ENCODE measurements at places on chromosomes 4 and X.

- DNase-seq: no peak
Measured at GRCh38 chr4:94701631-94702300, 56.0 kb upstream of the BMPR1B start.

DNA sequence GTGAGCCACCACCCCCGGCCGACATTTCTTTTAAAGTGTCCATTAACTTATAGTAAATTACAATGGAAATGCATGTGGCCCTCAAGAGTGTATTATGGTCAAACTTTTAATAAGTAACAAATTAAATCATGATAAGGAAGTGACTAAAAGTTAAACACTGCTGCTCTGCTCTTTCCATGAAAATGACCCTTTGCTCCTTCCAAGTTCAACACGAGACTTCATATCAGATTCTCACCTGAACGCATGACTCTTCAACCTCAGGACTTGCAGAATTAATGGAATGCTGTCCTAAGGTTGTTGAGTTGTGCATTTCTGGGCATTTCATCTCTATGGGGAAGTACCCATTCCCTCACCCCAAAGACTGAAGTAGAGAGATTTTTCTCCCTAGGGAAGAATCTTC, 27.1 kb downstream of the AWAT2 start:
- DNase-seq: no peak

GRCh38 chr4:41140410-41140809, 73.9 kb downstream of the APBB2 start:
- DNase-seq: no peak

GRCh38 chrX:81367291-81367690, 165.4 kb downstream of the SH3BGRL start:
- DNase-seq: no peak

DNA sequence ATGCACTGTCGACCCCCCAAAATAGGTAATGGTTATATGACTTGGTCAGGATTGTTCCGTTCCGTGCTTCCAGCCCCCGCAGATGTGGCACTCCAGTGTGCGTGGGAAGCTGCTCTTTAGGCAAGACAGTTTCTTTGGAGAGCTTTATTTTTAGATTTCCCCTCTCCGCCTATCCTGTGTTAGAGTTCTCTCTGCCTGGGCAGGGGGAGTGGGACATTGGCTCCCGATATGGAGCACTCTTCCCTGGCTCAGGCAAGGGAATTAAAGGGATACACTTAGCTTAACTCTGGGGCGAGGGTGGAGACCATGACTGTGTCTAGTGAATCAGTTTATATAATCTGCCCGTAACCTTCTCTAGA, 36.0 kb downstream of the DLG3 start:
- no peak for DNase-seq

DNA sequence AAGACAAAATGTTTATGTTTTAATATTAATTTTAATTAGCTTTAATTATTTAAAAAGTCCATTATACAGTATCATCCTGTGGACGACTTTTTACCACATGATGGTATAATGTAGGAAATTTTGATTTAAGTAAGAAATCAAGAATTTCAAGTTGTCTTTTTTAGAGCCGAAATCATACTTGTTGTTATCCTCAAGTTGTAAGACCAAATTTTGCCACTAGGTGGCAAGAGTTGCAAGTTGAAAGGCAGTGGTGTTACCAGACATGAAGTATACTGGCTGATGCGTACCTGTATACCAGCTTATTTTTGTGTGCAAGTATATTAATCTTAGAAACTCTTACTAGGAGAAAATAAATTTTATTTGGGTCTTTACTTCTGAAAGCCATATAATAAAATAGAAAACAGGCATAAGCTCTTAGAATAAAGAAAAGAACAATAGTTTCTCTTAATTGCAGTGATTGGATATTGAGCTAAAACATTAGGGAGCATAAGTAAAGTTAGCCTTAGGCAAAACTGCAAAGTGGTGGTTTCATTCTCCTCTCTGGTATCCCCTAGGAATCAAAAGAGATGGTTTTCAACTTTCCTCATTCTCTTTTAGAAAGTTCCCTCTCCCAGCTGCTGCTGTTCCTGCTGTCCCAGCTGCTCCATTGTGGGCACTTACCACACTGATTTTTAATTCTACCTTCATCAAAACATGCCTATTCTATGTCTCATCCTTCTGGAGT, 118.0 kb upstream of the WDFY3 start:
- no peak for DNase-seq

GRCh38 chr4:28948501-28948900, 1771.7 kb upstream of the PCDH7 start:
- DNase-seq: no peak

GRCh38 chrX:964831-965416, 247.5 kb downstream of the CRLF2 start:
- no peak for DNase-seq

GRCh38 chr4:48121180-48121579, 12.9 kb downstream of the TXK start:
- no peak for DNase-seq

GRCh38 chrX:15849555-15849954, 5.1 kb downstream of the AP1S2 start:
- no peak for DNase-seq

GRCh38 chr4:78612398-78613178, 61.0 kb downstream of the ANXA3 start:
- DNase-seq: no peak

DNA sequence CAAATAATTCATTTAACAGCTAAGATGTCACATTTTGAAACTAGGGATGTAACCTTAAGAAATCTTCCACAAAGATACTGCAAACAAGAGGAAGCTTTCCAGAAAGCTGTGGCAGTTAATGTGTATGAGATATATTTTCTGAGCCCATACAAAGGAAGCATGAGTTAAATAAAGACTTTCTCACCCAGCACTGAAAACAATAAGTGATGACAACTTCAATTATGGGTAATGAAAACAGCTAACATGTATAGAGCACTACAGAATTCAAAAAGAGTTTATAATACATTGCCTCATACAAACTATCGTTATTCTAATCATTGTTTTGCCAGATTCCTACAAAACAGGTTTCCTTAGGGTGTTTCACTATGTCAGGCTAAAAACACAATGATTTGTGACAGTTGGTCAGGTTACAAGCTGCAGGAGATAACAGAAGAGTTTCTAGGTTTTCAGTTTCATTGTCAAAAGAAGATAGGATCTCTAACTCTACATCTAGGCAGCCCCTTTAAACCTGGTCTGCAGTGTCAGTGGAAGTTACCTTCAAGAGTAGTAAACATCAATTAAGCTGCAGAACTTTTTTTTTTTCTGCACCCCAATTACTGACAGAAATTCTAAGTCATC, 618.1 kb upstream of the ADGRL3 start:
- DNase-seq: no peak

GRCh38 chrX:136126872-136127406, 20.4 kb upstream of the FHL1 start:
- DNase-seq: no peak

DNA sequence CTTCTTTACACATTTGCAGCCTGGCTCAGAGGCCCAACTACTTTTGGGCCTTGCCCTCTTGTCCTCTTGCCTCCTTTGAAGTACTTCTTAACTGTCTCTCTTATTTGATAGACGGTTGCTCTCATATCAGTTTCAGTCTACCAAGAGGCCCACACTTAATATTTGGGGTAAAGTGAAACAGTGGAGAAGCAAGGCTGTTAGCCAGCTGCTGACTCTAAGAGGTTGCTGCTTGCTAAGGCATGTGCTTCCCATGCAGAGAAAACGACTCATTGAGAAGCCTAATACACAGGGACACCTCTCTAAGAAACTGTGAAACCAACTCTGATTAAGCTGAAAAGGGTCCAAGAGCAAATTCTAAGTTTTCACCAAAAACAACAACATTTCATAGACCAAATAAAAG, 94.6 kb downstream of the PPP3CA start:
- DNase-seq: no peak

DNA sequence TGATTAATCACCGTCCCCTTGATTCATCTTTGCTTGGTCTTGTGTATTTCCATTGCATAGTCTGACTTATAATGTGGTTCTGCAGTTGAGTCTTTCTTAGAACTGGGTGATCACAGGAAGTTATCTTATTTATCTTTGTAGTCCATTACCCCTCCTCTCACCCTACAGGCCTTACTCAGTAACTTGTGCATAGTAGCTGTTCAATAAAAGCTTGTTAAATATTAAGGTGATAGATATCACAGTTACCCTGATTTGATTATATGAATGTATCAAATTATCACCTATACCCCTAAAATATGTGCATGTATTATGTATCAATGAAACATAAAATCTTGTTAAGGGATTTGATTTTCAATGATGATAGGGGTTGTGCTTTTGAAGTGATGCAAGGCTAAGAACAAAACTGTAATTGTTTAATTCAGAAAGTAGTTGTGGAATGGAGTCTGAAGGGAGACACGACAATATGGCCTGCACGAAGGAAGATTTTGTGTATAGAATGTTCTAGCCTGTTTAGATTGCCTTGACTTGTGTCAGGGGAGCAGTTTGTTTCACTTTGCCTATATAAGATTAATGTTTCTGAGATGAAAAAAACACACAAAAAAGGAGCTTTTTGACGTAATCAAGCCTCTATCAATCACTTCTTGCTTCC, 132.4 kb upstream of the LIMCH1 start:
- DNase-seq: no peak

- DNase-seq: no peak
Measured at GRCh38 chrX:16848541-16848940, 21.6 kb downstream of the RBBP7 start.

- no peak for DNase-seq
Measured at GRCh38 chrX:63652086-63652765, 132.8 kb downstream of the ARHGEF9 start.

DNA sequence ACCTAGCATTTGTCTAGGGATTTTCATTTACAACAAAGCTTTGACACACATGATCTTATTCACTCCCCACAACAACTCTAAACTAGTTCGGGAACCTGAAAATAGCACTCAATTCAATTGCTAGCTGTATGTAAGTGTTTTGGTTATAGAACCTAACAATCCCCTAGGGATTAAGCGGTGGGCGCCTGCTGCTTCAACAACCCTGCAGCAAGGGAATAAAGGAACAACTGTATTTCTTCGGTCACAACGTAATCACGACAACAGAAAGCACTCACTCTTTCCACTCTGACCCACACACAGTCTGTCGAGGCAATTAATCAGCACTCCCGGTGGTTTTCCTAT, 674 bp upstream of the DIAPH2 start:
- DNase-seq: no peak

- DNase-seq: no peak
Measured at GRCh38 chr4:172390331-172390730, 577.1 kb downstream of the GALNTL6 start.

DNA sequence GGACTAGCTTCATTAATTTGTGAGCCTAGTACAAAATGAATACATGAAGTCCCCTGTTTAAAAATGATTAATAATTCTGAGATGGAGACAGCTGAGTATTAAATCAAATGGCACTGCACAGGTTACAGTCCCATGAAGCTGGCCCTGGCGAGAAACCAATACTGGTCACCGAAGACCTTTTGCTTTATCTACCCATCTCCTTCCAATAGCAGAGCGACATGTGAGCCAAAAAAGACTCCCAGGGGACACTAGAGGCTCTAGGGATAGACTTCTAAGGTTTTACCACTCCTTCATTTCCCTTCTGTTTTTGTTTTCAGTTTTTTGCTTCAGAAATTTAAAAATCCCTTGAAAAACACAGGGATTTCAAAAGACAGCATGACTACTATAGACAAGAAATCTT, 97.0 kb upstream of the CCSER1 start:
- no peak for DNase-seq

- DNase-seq: no peak
Measured at GRCh38 chr4:3836756-3837601, 70.8 kb downstream of the ADRA2C start.

GRCh38 chr4:89119166-89119565, 7.8 kb downstream of the TIGD2 start:
- no peak for DNase-seq

DNA sequence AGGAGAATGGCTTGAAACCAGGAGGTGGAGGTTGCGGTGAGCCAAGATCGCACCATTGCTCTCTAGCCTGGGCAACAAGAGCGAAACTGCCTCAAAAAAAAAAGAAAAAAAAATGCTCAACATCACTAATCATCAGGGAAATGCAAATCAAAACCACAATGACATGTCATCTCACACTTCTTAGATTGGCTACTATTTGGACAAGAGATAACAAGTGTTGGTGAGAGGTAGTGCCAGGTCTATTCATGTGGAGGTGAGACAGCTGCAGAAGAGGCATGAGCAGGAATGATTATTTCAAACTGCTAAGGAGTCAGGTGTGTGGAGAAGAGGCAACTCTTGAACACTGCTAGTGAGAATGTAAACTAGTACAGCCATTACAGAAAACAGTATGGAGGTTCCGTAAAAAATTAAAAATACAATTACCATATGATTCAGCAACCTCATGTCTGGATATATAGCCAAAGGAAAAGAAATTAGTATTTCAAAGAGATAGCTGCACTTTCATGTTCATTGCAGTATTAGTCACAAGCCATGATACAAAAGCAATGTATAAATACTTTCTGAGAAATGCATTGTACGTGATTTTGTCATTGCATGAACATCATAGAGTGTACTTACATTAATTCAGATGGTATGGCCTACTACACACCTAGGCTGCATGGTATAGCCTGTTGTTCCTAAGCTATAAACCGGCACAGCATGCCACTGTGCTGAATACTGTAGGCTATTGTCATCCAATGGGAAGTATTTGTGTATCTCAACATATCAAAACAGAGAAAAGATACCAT, 75.3 kb downstream of the TMEM144 start:
- no peak for DNase-seq

- no peak for DNase-seq
Measured at GRCh38 chrX:66632473-66632872, 6.4 kb downstream of the EDA2R start.

- no peak for DNase-seq
Measured at GRCh38 chrX:20521222-20521621, 254.5 kb upstream of the RPS6KA3 start.

- no peak for DNase-seq
Measured at GRCh38 chr4:61853041-61853440, 652.9 kb downstream of the ADGRL3 start.

- no peak for DNase-seq
Measured at GRCh38 chr4:39320381-39321115, 45.6 kb downstream of the RFC1 start.

- no peak for DNase-seq
Measured at GRCh38 chr4:108570993-108571569, 49.3 kb upstream of the RPL34 start.

DNA sequence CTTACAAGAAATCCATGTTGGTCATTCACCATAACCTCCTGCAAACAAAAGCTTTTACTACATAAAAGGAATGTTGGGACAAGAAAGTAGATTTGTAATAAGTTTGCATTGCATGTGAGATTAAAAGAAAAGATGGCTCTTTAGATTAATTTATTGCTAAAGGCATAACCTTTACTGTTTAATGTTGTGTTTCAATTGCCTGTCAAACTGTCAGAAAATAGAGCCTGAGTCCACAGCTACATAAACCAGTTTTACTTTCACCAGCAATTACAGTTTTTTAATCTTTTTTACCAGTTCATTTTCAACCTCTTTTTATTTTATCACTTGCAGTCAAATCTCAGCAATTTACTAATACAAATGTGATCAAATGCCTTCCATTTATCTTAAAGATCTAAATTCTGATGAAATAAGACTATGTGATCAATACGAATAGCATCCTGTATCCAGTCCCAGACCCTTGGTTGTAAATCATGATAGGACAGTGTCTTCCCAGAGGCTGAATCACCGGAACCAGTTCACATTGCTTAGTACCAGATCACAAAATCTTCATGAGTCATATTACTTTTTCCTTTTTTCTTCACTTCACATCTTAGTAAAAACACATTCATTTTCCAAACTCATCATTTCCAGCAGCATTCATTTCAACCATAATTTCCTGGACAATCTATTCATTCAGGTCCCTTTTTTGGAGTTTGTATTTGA, 95.4 kb upstream of the FRG1 start:
- DNase-seq: no peak

All from cortex of kidney (tissue), 1 donor.